A375 (cell line): ENCODE measurements at places on chromosomes 4 and X. TPM values are rescaled to one million over a fixed set of nuclear protein-coding genes. Genes with fewer than 3 reads are reported as not detected.

IL13RA1 gene
- total RNA-seq = 9.0 and 12.7 TPM in 2 replicates

NPY5R gene
- total RNA-seq = not detected in 2 replicates

RIPPLY1 gene
- total RNA-seq = not detected in 2 replicates

SPANXC gene
- 8.1 and 11.7 TPM in 2 replicates for total RNA-seq

IQCM gene
- 0.30 and 0.74 TPM in 2 replicates for total RNA-seq

OPRPN gene
- not detected in 2 replicates for total RNA-seq

GALNTL6 gene
- total RNA-seq = 0.45 and 1.5 TPM in 2 replicates

ARR3 gene
- total RNA-seq = not detected in 2 replicates
